ENCODE measurements at places on chromosomes 2 and 18.

DNA sequence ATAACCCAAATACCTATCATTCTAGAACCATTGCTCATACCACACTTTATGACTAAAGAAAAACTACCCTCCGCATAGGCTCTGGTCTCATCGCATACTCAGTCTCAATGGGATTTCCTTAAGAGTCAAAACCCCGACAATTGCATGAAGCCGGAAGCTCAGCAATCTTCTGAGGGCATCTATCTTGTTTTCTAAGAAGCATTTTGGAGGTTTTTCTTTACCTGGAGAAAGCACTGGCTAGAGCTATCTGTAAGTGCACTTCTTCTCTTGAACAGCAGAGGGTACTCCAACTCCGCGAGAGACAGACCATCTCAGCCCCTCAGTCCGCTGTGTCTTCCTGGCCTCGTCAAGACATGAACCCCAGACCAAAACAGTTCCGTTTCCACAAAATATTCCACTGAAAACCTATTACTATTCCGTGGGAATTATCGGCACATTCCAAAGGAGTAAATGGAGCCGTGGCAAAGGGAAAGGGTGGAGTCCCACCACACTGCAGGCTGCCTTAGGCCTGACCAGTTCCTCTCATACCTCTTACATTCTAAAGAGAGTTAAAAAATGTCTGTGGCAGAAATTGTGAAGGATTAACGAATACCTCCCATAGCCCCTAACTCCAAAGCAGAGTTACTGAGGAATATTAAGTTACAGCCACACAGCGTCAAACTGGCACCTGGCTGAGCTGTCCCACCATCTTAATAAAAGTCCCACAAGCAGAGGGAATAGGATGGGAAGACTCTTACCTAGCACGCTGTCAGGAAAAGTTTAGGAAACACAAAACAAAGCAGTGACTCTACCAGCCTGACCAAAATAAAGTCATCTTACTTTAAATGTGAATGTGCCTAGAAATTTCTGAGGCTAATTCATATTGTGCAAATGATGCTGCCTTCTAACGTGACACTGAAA is 325.6 kb upstream of the VRK2 start:
- DNase-seq: peak; percentile 36

DNA sequence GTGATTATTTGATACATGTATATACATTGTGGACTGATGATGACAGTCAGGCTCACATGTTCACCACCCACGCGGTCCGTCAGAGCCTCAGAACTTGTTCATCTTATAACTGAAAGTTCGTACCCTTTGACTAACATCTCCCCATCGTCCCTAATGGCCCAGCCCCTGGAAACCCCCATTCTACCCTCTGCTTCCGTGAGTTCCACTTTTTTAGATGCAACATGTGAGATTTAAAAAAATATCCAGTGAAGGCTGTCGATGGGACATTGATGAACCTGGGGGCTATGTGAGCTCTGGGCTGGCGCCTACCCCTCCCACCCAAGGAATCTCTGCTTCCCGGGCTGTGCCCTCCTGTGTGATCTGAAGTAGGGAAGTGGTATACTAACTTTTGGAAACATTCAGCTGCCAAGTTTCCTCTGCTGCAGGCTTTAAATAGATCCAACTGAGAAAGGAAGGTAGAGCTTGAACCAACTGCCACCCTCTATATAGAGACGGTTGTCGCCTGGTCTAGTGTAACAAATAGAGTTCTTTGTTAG is 163.8 kb downstream of the FAM210A start:
- no peak for DNase-seq

DNA sequence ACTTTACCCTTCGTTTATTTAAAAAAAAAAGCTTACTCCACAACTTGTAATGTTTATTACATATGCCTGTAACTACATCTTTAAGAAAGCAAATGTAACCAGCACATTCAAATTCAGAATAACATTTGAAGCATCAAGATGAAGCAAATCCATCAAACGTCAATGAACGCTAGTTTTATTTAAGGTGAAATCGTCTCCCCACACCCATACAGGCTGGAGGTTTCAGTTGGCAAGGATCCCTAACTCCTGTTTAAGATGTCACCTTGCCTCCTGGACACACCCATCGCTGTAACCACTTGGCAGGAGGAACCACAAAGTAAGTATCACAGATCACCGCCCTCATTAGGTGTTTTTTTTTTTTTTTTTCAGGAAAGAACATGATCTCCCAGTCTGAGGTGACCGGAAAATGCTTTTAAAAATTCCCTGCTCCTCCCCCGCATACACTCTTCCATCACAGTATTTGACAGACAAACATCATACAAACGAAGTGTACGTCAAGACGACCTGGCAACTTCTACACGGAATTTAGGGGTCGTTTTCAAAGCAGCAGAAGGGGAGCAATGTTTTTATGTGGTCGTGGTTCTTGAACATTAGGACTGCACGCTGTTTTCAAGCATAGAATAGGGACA is 19.7 kb upstream of the STPG4 start:
- peak; percentile 30 for DNase-seq

GRCh38 chr2:205129531-205129930 is 552.8 kb upstream of the NRP2 start:
- peak; percentile 15 for DNase-seq

DNA sequence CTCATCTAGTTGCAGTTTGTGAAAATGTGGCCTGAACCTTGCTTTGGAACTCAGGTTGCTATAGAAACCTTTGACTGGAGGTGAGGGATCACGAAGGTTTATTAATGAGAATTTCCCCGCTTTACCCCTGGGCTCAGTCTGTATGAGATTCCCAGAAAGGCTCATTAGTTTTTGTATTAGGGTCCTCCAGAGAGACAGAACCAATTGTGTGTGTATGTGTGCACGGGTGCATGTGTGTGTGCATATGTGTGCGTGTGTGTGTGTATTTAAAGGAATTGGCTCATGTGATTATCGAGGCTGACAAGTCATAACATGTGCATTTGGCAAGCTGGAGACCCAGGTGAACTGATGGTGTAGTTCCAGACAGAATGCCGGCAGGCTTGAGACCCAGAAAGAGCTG is 113.8 kb upstream of the DLX2 start:
- DNase-seq: no peak

- no peak for DNase-seq
These were observed 43.1 kb downstream of the GYPC start for GRCh38 chr2:126699018-126699417.

GRCh38 chr2:53636596-53636995 is 131.0 kb upstream of the CHAC2 start:
- no peak for DNase-seq

DNA sequence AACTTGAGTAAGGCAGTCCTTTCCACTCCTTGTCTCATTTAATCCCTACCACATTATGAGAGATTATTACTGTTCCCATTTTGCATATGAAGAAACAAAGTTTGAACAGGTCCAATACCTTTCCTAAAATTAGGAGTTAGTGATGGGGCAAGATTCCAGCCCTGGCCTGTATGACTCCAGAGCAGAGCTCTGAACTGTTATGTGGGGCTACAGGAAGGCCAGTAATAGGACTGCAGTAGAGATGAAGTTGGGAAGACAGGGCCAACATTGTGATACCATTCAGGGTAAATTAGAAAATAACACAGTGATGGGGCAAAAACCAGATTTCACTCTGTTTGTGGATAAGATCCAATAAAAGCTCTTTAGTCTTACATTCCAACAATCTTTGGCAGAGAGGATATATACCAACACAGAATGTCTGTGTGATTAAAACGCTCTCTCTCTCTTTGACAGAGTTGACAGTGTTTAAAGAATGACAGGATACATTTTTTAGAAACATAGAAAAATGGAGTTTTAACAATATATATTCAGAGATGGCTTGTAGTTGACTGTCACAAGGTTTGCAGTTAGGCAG is 22.7 kb downstream of the KATNAL2 start:
- DNase-seq: no peak

DNA sequence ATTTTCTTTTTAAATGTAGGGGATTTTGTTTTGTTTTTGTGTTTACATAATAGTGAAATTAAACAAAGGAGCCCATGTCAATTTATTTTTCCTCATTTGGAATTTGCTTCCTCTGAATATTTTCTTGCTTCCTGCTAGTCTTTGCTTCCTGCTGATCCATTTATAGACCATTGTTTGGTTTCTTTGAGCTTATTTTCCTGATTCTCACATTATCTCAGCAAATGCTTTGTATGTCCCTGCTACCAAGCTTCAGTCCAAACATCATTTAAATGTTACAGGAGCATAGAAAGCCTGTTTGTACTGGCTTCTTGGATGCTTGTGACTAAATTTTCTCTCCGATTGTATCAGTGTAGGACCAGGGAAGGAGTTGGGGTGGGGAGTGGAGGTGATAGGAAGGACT is 127.3 kb upstream of the IL1R2 start:
- DNase-seq: peak; percentile 30

- DNase-seq: no peak
These were observed 122.6 kb upstream of the CTDP1 start for GRCh38 chr18:79556829-79557585.

DNA sequence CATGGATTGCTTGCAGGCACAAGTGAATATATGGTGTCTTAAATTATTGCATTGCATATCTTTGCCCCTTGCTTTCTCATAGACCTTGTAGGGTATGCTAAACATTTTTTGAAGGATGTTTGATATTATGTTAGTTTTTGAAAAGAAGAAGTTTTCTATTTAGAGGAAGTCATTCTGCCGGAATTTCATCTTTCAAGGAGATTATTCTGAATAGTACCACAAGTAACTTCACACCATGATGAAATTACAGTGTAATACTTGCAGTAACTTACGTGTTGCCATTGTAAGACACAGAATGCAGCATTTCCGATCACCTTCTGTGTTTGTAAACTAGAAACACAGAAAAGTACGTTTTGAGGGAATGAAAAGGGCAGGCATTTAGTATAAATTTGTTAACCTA is 71.9 kb downstream of the ACVR2A start:
- no peak for DNase-seq

- no peak for DNase-seq
These were observed 342.0 kb downstream of the HRH4 start for GRCh38 chr18:24802456-24802855.

- no peak for DNase-seq
These were observed 127.7 kb upstream of the EPAS1 start for GRCh38 chr2:46169467-46169866.

GRCh38 chr2:126736133-126736874 is 80.3 kb downstream of the GYPC start:
- no peak for DNase-seq

GRCh38 chr2:189178726-189179569 is 613 bp downstream of the COL5A2 start:
- peak; percentile 44 for DNase-seq

DNA sequence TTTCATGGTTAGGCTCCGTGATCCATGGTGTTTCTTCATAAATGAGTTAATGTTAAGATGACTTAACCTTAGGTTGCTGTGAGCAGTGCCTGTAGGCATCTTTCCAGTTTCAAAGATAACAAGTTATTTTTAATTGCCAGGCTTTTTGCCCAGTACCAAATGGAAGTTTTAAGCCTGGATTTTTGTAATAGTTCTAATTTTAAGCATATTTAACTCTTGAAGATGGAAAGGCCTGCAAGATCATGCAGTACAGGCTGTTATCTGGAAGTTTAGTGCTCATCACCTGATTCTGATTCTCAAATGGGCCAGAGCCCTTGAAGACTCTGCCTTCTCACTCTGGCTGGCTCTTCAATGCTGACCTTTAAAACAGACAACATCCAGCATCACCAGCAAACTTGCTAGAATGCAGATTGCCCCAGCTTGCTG is 141.3 kb downstream of the NCK2 start:
- DNase-seq: no peak

DNA sequence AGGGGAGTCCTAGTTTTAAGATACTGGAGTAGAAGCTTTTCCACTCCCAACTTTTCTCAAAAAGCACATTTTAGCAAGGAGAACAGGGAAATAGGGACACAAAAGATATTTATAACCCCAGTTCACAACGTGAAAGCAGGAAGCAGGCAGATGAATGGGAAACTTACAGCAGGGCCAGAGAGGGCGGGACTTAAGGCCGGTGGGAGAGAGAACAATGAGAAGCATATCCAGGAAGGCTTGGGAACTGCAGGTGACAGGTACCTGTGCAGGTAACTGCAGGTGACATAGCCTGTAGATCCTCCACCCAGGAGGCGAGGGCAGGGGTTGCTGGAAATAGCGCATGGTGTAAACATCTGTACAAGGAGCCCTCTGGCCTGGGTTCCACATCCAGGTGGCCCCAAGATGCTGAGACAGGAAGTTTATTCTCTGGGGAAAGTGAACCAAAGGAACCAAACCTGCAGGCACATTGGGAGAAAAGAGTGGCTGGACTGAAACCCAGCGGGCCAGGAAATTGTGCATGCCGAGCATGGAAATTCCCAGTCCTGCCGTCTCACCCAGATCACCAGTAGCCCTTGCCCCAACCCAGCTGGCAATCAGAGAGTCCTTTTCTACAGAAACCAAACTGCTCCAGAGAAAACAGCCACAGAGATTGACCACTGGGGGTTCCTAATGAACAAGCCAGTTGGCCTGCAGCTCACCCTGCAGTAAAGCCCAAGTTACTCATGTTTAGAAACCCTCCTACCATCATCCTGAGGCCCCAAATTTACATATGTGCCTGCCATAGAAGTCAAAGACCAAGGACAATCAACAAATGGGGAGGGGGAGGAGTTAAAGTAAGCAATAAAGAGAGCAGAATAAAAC is 24.3 kb upstream of the COL6A3 start:
- DNase-seq: no peak

GRCh38 chr18:12838178-12838634 is 45.8 kb downstream of the PTPN2 start:
- no peak for DNase-seq

DNA sequence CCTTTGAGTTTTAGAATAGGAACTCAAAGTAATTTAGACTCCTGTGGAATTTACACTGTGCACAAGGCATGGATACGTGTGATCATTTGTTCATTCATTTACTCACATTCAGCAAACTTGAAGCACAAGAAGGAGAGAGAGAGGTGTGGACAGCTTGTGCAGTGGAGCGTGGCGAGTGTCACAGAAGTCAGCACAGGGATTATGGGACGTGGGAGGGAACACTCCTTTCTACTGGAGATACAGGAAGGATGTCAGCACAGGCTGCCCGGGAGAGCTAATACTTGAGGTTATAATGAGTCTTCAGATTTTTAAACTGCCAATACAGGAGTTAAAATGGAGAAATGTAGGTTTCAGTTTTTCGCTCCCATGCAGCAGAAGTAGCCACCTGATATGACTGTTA is 7.0 kb downstream of the FAM228A start:
- no peak for DNase-seq

GRCh38 chr2:210022824-210023223 is 20.4 kb downstream of the RPE start:
- DNase-seq: no peak

DNA sequence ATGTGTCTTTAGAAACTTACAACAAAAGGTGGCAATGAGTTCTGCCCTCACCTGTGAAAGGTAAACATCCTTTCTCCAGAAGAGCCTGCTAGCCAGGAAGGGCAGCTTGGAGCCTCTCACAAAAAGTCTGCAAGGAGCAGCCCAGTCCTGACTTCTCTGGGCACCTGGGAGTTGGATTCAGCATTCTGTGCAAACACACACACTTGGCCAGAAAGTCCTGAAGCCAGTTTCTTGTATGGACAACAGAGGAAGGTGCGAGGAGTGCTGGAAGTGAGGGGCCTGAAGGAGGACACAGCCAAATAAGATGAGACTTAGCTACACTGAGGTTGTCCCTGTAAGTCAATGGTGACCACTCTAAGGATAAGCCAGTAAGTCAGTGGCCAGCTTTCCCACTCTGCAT is 52.4 kb upstream of the SLC1A4 start:
- DNase-seq: no peak

GRCh38 chr2:236209996-236210395 is 41.8 kb upstream of the GBX2 start:
- DNase-seq: no peak

Measured in kidney capillary endothelial cell (primary cell).